Endodermal cell (in vitro differentiated cells): ENCODE measurements at places on chromosomes 16 and 17.

DNA sequence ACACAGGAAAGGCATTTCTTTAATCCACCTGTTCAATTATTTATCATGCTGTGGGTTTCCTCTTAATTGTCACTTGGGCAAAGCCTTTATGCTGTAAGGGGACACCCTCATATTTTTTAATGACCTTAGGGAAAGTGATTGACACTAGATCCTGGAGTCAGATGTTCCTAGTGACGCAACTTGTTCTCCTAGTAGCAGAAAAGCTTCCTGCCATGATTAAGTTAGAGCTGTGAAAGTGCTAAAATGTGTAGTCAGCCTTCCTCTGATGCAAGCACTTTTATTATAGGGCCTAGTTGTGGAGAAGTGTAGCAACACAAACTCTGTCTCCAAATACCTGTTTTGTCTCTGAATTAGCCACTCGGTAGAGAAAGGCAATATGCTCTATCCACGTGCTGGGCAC, 12.3 kb downstream of the TMEM100 start:
- peak; percentile 22 for DNase-seq

GRCh38 chr17:33292981-33293867, at the start of gene ASIC2:
ASIC2 (minus strand) TSS chr17:33293295.
- peak; percentile 91 for DNase-seq

GRCh38 chr16:29899516-29900101, at the start of gene SEZ6L2:
SEZ6L2 (minus strand) TSS chr16:29899550; CDS start chr16:29899019, 531 bp downstream.
- peak; percentile 97 for DNase-seq

DNA sequence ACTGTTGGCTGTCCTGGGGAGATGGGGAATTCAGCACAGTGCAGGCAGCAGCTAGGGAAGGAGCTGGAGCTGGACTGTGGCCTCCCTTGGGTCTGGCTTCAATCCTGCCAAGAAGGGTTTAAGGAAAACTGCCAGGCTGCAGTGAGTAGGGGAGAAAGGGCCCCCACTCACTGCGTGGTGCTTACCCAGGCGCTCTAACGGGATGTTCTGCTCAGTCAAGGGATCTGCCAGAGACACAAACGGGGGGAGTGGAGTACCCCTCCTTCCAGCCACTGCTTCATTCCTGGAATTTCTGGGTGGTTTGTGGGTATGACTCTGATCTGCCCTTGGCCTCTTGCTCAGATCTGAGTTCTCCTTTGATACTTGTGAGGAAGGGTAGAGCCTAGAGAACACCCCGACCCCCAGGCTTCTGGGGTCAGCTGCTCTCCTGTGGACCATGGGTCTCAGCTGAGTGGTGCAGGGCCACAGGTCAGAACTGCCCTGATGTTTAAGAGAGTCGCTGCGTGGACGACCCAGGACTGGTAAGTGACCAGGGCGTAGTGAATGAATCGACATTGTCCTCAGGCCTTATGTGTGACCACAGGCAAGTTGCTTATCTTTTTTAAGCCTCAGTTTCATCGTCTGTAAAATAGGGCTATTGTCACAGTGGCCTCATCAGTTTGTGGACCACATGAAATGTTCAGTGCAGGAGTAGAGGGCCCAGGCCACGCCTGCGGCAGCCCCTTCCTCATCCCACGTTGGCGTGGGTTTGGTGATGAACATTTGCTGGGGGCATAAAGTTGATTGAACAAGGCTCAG, 9.6 kb downstream of the CRISPLD2 start:
- no peak for DNase-seq

DNA sequence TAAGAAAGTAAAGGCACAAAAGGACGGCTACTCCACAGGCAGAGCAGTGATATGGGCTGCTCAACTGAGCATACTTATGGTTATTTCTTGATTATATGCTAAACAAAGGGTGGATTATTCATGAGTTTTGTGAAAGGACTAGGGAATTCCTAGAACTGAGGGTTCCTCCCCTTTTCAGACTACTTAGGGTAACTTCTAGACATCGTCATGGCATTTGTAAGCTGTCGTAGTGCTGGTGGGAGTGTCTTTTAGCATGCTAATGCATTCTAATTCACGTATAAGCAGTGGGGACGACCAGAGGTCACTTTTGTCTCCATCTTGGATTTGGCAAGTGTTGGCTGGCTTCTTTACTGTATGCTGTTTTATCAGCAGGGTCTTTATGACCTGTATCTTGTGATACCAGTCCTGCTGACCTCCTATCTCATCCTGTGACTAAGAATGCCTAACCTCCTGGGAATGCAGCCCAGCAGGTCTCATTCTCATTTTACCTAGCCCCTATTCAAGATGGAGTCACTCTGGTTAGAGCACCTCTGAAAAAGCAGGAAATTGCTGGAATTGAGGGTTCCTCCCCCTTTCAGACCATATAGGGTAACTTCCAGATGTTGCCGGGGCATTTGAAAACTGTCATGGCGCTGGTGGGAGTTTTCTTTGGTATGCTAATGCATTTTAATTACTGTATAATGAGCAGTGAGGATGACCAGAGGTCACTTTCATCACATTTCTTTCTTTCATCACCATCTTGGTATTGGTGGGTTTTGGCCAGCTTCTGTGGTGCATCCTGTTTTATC, 388.5 kb downstream of the XYLT1 start:
- DNase-seq = peak; percentile 56

GRCh38 chr16:30738984-30739951, 9.0 kb upstream of the PHKG2 start:
- no peak for DNase-seq

DNA sequence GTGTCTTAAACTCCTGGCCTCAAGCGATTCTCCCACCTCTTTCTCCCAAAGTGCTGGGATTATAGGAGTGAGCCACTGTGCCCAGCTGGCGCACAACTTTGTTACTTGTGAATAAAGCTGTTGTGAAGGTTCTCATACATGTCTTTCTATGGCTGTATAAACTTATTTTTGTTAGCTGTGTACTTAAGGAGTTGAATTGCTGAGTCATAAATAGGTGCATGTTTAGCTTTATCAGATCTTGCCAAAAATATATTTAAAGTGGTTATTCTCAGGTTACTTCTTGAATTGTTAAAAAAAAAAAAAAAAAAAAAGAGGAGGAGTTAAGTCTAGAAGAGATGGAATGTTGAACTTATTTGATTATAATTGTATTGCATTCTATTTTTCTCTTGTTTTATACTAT, 47.6 kb upstream of the IRX3 start:
- no peak for DNase-seq

GRCh38 chr17:386141-386876, 33.7 kb upstream of the RPH3AL start:
- peak; percentile 97 for DNase-seq

- DNase-seq = peak; percentile 14
Observed at GRCh38 chr16:49009204-49009603, 272.4 kb downstream of the CBLN1 start.

DNA sequence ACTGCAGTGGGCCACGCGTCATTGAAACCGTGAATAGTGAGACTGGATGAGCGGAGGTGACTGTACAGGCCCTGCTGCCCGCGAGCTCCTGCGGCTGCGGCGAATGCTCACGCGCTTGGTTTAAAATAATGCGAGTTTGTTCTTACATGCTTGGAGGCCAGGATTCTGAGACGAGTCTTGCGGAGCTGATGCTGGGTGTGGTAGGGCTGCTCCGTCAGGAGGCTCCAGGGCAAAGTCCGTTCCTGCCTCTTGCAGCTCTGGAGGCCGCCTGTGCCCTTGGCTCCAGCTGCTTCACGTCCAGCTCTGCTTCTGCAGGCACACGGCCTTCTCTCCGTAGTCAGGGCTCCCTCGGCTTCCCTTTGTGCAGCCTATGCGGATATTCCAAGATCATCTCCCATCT, 9.5 kb downstream of the ACSF3 start:
- DNase-seq = no peak

DNA sequence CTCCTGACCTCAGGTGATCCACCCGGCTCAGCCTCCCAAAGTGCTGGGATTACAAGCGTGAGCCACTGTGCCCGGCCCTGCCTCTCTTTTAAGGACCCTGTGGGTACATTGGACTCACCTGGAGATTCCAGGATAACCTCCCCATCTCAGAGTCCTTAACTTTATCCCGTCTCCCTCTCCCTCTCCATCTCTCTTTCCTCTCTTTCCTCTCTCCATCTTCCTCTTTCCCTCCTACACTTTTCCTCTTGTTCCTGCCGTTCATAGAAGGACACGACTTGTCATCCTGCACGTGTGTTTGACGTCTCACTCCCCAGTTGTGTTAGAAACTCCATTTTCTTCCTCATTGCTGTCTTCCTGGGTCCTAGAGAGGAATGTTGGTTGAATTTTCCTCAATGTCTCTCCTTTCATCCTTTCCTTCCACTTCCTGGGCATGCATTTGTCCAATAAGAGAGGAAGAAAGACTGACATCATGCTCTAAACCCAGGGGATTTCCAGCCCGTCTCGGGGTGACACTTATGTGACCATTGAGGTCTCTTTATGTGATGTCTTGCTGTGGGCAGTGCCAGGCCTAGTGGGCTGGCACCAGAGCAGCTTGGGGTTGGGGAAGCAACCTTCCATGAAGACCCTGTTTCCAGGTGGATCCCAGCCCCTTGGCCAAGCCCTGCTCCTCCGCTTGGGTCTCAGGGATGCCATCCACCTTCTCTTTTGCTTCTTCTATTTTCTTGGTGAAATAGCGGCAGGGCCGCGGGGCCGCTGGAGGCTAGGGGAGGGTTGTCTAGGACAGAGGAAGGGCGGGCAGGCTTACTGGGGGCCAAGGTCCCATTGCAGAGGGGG, 39.8 kb upstream of the IRF8 start:
- DNase-seq = peak; percentile 6

DNA sequence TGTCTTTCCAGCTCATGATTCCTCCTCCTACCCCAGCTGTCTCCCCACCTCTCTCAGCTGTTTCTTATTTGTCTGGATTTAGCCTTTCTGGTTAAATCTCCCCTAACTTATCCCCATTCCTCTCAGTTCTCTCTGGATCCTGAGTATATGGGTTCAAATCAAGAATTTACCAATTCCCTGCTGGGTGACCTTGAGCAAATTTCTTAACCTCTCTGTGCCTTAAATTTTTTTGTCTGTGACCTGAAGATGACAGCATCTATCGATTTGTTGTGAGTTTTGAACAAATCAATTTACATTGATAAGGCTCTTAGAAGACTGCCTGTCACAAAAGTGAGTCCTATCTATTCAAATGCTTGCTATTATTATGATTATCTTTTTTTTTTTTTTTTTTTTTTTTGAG, 2.0 kb upstream of the KCNG4 start:
- no peak for DNase-seq

GRCh38 chr17:35895636-35896587, 15.8 kb upstream of the CCL5 start:
- DNase-seq = no peak

GRCh38 chr17:82272495-82273326, 789 bp downstream of the CSNK1D start:
- DNase-seq = peak; percentile 76

- no peak for DNase-seq
Observed at GRCh38 chr17:55911186-55911585, 160.3 kb downstream of the PCTP start.

- no peak for DNase-seq
Observed at GRCh38 chr16:2518823-2519710, 1.1 kb upstream of the AMDHD2 start.

DNA sequence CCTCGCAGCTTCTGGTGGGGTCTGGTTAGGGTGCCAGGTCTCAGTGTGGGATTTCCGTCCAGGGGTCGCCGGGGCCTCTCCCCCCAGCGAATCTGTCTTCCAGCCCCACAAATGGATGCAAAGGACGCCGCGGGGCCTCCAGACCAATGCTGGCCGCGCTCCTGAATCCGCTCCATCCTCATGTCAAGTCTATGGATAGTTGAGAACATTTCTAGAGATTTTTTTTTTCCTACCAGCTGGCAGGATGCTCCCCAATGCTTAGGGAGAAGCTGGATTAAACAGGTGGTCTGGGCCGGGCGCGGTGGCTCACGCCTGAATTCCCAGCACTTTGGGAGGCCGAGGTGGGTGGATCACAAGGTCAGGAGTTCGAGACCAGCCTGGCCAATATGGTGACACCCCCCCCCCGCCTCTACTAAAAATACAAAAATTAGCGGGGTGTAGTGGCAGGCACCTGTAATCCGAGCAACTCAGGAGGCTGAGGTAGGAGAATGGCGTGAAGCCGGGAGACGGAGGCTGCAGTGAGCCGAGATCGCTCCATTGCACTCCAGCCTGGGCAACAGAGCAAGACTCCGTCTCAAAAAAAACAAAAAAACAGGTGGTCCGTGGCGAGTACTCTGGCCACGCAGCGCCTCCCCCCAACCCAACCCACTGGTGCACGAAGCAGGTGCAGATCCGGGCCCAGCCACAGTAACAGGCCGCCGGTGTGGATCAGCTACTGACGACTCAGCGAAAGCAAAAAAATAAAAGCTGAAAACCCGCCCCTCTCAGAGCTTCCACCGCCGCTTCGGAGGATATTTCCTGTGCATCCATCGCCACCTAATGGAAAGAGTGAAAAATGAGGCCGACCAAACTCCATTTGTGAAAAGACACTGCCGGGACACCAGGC, 1.1 kb upstream of the NXN start:
- peak; percentile 94 for DNase-seq

DNA sequence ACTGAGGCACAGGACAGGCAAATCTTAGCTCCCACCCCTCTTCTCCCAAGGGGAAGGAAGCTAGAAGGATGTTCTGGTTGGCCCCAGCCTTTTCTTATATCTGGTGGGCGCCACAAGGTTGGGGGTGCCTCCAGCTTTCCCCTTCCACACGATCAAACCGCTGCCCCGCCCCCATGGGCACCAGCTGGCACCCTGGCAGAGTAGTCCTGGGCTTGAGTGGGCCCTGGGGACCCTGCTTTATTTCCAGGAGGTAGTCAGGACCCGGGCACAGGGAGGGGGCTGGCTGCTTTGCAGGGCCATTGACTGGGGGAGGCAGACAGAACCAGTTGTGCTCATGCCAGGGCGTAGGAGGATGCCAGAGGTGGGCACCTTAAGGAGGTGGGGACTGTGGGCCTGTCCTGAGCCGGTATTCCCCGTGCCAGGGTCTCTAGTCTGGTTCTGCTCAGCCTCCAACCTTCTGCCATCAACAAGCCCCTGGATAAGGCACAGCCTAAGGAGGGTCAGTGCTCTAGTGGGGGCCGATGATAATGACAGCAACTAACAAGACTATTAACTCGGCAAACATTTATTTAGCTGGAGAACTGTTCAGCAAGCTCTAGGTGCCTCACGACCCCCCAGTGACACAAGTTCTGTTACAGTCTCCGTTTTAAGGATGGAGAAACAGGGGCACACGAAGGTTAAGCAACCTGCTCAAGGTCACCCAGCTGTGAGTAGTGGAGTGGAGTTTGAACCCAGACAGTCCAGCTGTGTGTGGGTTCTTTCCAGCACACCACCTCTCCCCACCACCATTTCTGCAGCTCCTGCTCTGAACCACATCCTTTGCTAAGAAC, 7.6 kb upstream of the PPP1R1B start:
- no peak for DNase-seq

GRCh38 chr16:69014811-69015210, 90.6 kb upstream of the HAS3 start:
- DNase-seq = no peak

- no peak for DNase-seq
Observed at GRCh38 chr16:12214509-12214908, 238.0 kb downstream of the SNX29 start.
